ENCODE measurements at places on chromosomes 12 and 14. TPM values are rescaled to one million over a fixed set of nuclear protein-coding genes. Genes with fewer than 3 reads are reported as not detected.

Gene GDF3
- total RNA-seq = not detected

Gene INHBE
- total RNA-seq = not detected

Gene CMKLR1
- total RNA-seq = not detected

Gene ESRRB
- not detected for total RNA-seq

DNA sequence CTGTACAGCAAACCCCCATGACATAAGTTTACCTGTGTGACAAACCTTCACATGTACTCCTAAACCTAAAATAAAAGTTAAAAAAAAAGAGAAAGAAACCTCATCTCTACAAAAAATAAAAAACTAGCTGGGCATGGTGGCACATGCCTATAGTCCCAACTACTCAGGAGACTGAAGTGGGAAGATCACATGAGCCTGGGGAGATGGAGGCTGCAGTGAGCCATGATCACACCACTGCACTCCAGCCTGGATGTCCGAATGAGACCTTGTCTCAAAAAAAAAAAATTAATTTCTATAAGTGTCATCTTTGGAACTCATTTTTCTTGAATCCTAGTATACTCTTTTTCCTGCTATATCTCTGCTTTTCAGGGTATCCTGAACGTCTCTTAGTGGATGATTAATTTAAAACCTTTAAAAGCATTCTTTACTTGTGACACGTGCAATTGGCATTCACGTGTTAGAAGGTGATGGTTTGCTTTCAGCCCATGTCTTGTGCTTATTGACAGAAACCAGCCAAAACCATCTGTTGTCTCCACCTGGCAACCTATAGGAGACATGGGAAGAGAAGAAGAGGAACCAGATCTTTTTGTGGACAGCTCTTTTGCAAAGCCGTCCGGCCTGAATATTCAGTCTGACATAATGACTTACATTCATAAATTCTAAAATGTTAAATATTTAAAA lies 30.6 kb upstream of the PPFIBP1 start:
- DNase-seq = peak; percentile 65

- DNase-seq = no peak
Measured at GRCh38 chr12:4388032-4388431, 8.5 kb upstream of the FGF23 start.

- no peak for DNase-seq
Measured at GRCh38 chr12:107844312-107844921, 69.9 kb downstream of the ASCL4 start.

DNA sequence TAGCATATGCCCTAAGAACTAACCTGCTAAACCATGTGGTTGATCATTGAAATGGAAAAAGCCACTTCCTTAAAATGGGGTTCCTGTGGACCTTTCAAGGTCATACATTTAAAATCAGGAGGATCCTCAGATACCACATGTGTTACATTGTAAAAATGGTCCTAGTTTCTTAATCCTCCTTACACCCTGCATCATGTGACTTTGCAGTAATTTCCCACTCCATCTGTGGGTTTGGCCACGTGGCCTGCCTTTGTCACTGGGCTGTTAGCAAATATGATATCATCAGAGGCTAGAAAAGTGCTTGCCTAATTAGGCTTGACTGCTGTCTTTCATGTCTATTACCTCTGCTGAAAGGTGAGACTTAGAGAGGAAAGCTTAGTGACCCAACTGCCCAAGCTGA lies 70.7 kb downstream of the CMKLR1 start:
- no peak for DNase-seq
